OCI-LY7 (cell line): ENCODE measurements at places on chromosomes 5 and 9. TPM values are rescaled to one million over a fixed set of nuclear protein-coding genes. Genes with fewer than 3 reads are reported as not detected.
A peak's percentile ranks its signal among the peaks of the same experiment; 100 is the strongest.

GRCh38 chr5:142957528-142957927 lies 187.4 kb downstream of the ARHGAP26 start:
- DNase-seq, result no peak

DNA sequence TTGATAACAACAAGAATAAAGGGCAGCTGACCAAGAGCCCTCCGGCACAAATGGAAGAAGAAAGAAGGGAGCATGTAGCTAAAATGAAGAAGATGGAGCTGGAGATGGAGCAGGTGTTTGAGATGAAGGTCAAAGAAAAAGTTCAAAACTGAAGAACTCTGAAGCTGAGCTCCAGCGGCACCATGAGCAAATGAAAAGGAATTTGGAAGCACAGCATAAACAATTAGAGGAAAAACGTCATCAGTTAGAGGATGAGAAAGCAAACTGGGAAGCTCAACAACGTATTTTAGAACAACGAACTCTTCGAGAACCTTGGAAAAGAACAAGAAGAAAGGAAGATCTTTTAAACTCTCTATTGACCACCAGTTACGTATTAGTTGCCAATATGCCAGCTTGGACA lies 100.9 kb downstream of the GABBR2 start:
- DNase-seq, result no peak

DNA sequence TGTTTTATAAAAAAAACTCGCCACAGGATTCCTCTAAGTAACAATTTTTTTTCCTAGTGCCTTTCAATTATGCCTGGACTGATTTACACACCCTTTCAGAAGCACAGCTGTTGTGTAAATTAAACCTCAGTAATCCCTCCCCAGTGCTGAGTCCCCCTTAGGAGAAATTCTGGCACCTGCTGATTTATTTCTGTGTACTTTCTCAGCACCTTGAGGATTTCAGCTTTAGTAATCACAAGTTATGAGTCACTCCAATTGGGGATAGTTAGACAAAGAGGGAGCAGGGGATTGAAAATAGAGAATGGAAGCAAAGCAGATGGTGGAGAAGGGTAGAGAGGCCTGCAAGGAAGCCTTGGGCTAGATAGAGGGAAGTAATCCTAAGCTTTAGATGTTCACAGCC lies 171.7 kb downstream of the TTLL11 start:
- DNase-seq, result peak; percentile 33

- DNase-seq, result no peak
Observed at GRCh38 chr5:109669991-109670706, 19.6 kb upstream of the MAN2A1 start.

- no peak for DNase-seq
Observed at GRCh38 chr9:38416461-38416860, 7.8 kb downstream of the IGFBPL1 start.

- DNase-seq, result no peak
Observed at GRCh38 chr5:159581502-159582249, 251.4 kb upstream of the IL12B start.

The IRX1 gene
- not detected in 2 replicates for total RNA-seq

GRCh38 chr9:77847626-77848025 lies 184.0 kb downstream of the GNAQ start:
- DNase-seq, result no peak

GRCh38 chr5:31255041-31255440 lies 61.6 kb downstream of the CDH6 start:
- DNase-seq, result no peak

The ORM1 gene
- total RNA-seq, result not detected in 2 replicates

DNA sequence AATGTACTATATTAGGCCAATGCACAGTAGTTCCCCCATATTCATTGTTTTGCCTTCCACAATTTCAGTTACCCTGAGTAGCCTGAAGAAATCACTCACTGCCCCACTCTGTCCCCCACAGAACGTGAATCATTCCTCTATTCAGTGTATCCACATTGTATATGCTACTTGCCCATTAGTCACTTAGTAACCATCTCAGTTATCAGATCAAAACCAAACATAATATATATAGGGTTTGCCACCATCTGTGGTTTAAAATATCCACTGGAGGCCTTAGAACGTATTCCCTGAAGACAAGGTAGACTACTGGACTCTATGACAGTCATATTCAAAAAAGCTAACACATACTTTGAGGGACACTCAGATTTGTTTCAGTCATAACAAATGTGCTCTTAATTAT lies 465.7 kb upstream of the RGMB start:
- DNase-seq, result no peak

- no peak for DNase-seq
Observed at GRCh38 chr5:38948501-38948900, 102.7 kb downstream of the OSMR start.

The ZDHHC21 gene
- 16.2 and 19.3 TPM in 2 replicates for total RNA-seq

GRCh38 chr9:112020680-112021596 lies 124.3 kb downstream of the UGCG start:
- no peak for DNase-seq

GRCh38 chr5:88886252-88886651 lies 3.3 kb upstream of the MEF2C start:
- no peak for DNase-seq

DNA sequence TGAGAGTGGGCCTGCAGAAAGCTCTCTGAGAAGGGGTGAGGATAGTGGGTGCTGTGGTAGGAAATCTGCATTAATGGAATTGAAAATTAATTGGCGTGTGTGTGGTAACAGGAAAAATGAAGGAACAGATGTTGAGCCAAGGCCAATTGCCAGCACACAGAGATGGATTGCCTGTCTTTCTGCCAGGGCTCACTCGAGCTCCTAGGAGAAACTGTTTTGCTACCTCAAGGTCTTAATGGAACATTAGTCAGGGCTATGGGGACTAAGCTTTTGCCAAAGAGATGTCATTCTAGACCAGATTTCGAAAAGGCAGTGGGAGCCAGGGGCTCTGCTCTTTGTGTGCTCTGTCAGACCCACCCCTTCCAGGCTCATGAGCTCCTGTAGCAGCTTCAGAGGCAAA lies 124.0 kb upstream of the EFNA5 start:
- DNase-seq, result no peak

GRCh38 chr5:165459232-165459631 lies 1953.8 kb downstream of the MAT2B start:
- DNase-seq, result no peak

- no peak for DNase-seq
Observed at GRCh38 chr5:3010953-3011763, 259.7 kb upstream of the IRX2 start.

DNA sequence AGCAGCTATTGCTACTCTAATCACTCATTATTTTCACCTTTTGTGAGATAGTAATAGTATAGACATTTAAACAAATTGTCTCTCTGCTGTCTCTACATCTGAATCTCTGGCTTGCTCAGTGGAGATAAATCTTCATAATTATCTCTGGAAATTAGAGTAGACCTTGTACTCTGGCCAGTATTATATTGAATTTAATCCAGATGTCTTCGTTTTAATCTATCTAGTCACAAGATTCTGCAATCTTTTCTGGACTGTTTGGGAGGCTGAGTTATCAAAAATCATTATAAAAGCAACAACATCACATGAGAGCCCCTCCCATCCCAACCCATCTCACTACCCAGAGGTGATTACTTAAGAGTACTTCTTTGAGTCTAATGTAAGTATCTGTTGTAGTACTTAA lies 19.0 kb downstream of the ARHGAP26 start:
- DNase-seq, result no peak

- no peak for DNase-seq
Observed at GRCh38 chr5:95956021-95956899, 5.4 kb downstream of the ELL2 start.

The ZNF483 gene
- total RNA-seq, result 3.2 and 5.0 TPM in 2 replicates

The RHOBTB3 gene
- total RNA-seq, result 0.51 and 0.81 TPM in 2 replicates

The TMEM174 gene
- total RNA-seq, result 0.25 TPM in 1 of 2 replicates, not detected in the other

- DNase-seq, result no peak
Observed at GRCh38 chr5:10441992-10442435, 335 bp downstream of the ROPN1L start.

- DNase-seq, result no peak
Observed at GRCh38 chr5:163535290-163535689, 29.9 kb downstream of the MAT2B start.
